NAMALWA (cell line): ENCODE measurements at places on chromosomes 4 and X.

DNA sequence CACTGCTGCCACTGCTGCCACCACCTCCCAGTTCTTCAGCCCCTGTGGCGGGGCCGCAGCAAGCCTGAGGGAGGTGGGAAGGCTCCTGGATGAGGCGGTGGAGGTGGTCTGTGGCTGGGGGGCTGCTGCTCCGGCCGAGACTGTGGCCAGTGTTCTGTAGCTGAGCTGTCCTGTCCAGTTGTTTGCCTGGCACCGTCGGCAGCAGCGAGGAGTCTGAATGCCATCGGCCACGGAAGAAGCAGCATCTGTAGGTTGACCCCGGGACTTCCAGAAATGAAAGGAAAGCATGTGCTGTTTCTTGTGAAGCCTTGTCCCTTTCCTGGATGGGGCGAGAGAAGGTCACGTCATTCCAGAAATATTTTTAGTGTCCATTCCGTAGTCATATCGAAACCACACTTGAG lies 3.3 kb downstream of the C4orf54 start:
- no peak for DNase-seq

DNA sequence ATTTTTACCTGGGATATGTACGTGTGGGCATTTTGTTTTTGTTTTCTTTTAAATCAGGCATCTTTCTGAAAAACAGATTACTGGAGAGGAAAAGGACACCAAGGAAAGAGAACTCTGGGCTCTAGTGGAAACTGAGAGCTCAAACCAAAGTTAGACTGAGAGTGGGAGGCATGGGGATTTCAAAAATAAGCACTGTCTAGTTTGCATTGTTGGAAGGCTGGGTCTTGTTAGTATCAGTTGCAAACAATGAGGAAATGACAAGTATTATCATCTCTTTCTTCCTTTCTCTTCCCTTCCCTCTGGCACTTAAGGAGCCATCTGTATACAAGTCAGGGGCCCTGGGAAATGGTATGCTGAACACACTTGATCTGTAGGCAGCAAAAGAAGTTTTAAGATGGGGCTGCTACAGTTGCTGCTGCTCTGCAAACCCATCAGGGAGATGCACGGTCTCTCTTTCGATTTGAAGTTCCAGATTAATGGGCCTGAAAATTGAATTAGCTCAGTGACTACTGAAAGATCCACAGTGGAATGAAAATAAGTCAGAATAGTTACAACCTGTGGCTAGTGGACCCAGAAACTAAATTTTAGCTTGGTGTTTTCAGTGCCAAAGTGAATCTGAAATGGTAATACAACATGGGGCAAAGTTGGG lies 48.0 kb upstream of the GRXCR1 start:
- DNase-seq = no peak

GRCh38 chr4:166049036-166049435 lies 176.0 kb downstream of the TLL1 start:
- no peak for DNase-seq

GRCh38 chr4:157165935-157166610 lies 54.5 kb upstream of the GRIA2 start:
- no peak for DNase-seq

GRCh38 chr4:6746721-6747293 lies 30.8 kb downstream of the BLOC1S4 start:
- no peak for DNase-seq

GRCh38 chrX:130264573-130264972 lies 4.1 kb downstream of the ZNF280C start:
- DNase-seq = no peak

- DNase-seq = no peak
Measured at GRCh38 chrX:154029439-154029838, 9.7 kb upstream of the IRAK1 start.

- no peak for DNase-seq
Measured at GRCh38 chr4:67963356-67963755, at the start of gene TMPRSS11A. Gene TMPRSS11A, minus strand, starts transcription at chr4:67963493. Its CDS starts 100 bp downstream, at chr4:67963393.
